ENCODE measurements at places on chromosomes 12 and 14.

DNA sequence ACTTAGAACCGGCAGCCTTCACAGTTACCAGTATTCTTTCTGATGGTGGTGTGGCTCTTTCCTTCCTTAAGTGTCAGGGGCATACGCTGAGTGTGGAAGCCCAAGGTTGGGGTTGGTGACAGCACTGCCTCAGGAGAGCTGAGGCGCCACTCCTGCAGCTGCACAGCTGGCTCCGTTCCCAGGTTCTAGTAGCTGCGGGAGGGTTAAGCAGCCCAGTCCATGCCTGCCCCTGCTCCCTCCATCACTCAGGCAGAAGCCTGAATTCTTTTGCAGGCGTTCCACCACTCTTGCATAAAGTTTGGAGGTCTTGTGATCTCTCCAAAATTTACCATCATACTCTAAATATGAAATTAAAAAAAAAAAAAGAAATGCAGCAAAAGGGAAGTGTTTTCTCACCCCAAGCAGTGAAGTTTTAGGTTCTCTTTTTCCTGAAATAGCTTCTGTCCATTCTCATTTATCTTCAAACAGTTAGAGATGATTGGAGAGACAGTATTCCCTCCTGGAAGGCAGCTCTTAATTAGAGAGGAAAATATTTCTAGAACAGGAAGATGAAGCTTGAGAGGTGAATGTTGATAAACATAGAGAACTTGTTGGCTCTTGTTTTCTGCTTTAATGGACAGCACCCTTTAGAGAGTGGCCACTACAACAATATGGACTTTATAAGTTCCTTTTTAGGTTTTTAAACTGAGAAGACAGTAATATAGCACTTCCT, 136.1 kb downstream of the FGD4 start:
- H3K27ac ChIP-seq: peak overlapping the region; percentile 87
- H3K4me3 ChIP-seq: peak overlapping the region; percentile 10
- no peaks in the 10 kb centered on the region for H3K36me3 ChIP-seq
- peak; percentile 96 for DNase-seq
- H3K4me1 ChIP-seq: peaks cover 57% of the 10 kb centered on the region

GRCh38 chr14:100072783-100073346, 7.6 kb downstream of the EVL start:
- no peaks in the 10 kb centered on the region for H3K27me3 ChIP-seq
- no peak for DNase-seq
- H3K4me1 ChIP-seq: no peaks in the 10 kb centered on the region

DNA sequence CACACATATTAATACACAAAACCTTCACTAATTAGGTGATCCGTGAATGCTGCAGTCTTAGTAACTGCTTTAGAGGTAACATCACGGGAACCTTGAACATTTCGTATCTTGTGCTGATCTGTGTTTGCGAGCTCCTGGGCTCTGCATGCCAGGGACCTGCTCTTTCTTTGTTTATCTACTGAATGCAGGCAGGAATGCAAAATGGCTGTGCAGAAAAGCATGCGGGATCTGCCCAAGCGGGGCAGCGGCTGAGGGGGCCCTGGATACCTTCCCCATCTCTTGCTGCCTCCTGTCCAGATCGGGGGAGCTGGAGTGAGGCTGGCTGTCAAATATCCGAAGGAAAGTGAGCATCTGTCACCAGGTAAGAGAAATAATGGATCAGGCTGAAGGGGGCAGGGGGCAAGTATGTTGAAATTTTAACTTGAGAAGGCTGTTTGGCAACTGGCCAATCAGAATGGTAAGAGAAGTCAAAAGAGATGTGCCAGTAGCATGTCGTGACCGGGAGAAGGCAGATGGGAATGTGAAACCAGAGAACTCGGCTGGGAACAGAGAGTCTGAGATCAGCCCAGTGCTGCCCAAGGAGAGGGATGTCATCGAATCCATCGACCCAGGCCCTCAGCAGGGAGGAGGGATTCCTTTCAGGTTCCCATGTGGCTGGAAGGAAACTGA, 191.4 kb downstream of the TTC7B start:
- peaks cover 21% of the 10 kb centered on the region for H3K4me1 ChIP-seq
- no peaks in the 10 kb centered on the region for H3K36me3 ChIP-seq
- no peak for DNase-seq
- no peak overlapping the region for H3K4me3 ChIP-seq
- peak overlapping the region; percentile 3 for H3K27ac ChIP-seq

GRCh38 chr14:97296176-97296575, 499.0 kb downstream of the VRK1 start:
- H3K4me1 ChIP-seq: no peaks in the 10 kb centered on the region
- no peaks in the 10 kb centered on the region for H3K27me3 ChIP-seq
- H3K36me3 ChIP-seq: no peaks in the 10 kb centered on the region
- H3K4me3 ChIP-seq: no peak overlapping the region

GRCh38 chr12:27615331-27615891, 80.8 kb upstream of the REP15 start:
- H3K27ac ChIP-seq: no peak overlapping the region
- no peaks in the 10 kb centered on the region for H3K27me3 ChIP-seq
- H3K4me1 ChIP-seq: peaks cover 15% of the 10 kb centered on the region
- no peak for DNase-seq

- H3K4me1 ChIP-seq: no peaks in the 10 kb centered on the region
- H3K27ac ChIP-seq: no peak overlapping the region
- H3K36me3 ChIP-seq: no peaks in the 10 kb centered on the region
- no peaks in the 10 kb centered on the region for H3K27me3 ChIP-seq
- DNase-seq: no peak
- no peak overlapping the region for H3K4me3 ChIP-seq
Measured at GRCh38 chr14:45905672-45906071, 652.7 kb upstream of the MIS18BP1 start.

DNA sequence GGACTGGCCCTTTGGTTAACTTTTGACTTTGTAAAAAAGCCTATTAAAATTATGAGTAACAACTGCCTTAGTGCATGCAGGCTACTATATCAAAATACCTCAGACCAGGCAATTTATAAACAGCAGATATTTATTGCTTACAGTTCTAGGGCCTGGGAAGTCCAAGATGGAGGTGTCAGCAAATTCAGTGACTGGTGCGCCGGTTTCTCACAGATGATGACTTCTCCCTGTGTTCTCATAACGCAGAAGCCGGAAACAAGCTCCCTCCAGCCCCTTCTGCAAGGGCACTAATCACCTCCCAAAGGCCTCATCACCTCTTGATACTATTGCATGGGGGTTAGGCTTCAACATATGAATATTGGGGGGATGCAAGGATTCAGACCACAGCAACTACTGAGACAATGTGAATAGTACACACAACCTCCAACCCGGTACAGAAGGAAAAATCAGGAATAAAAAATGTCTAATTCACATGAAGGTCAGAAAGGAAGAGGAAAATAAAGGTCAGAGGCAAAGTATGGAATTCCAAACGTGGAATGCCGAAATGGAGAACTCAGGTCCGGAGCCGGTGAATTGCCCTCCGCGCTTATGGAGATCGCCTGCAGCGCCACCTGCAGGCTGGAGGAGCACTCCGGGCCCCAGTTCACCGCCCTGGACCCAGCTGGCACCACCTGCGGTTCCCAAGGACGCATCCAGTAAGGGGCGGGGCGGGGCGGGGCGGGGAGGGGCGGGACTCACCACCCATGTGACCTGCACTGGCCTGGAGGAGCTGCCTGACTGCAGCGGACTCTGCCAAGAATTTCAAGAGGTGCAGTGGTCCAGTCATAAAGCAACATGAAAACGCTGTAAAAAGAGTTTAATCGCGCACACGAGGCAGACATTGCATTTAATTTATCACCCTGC, 203.4 kb downstream of the KIF26A start:
- peak; percentile 78 for DNase-seq
- H3K27me3 ChIP-seq: no peaks in the 10 kb centered on the region
- no peaks in the 10 kb centered on the region for H3K36me3 ChIP-seq
- H3K27ac ChIP-seq: no peak overlapping the region
- no peaks in the 10 kb centered on the region for H3K4me1 ChIP-seq
- H3K4me3 ChIP-seq: no peak overlapping the region

GRCh38 chr12:95528431-95528830, 22.8 kb downstream of the USP44 start:
- no peaks in the 10 kb centered on the region for H3K4me1 ChIP-seq
- no peak for DNase-seq
- H3K4me3 ChIP-seq: no peak overlapping the region
- no peaks in the 10 kb centered on the region for H3K36me3 ChIP-seq
- H3K27me3 ChIP-seq: no peaks in the 10 kb centered on the region

GRCh38 chr12:54277823-54278276, 2.1 kb downstream of the CBX5 start:
- no peaks in the 10 kb centered on the region for H3K27me3 ChIP-seq
- H3K27ac ChIP-seq: no peak overlapping the region
- peaks cover 5% of the 10 kb centered on the region for H3K36me3 ChIP-seq
- peaks cover 39% of the 10 kb centered on the region for H3K4me1 ChIP-seq

GRCh38 chr12:12442548-12443071, 85.7 kb downstream of the BORCS5 start:
- H3K27ac ChIP-seq: peak overlapping the region; percentile 36
- no peaks in the 10 kb centered on the region for H3K36me3 ChIP-seq
- no peaks in the 10 kb centered on the region for H3K27me3 ChIP-seq
- no peak overlapping the region for H3K4me3 ChIP-seq
- H3K4me1 ChIP-seq: peaks cover 33% of the 10 kb centered on the region

DNA sequence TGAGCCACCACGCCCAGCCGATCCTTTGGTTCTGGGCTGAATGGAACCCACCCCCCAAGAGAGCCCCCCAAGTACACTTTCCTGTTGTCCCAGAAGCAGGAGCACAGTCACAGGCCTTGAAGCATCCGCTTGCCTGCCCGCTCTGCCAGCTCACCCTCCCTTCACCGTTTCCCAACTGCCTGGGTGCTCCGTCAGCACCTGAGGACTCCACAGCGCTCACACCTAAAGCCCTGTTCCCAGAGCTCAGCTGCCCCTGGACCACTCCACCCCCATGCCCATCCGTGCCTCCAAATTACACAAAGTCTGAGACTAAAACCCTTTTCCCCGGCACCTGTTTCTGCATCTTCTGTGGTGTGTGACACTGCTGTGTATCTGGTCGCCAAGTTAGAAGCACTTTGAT, 44.3 kb upstream of the TRAF3 start:
- no peaks in the 10 kb centered on the region for H3K27me3 ChIP-seq
- no peaks in the 10 kb centered on the region for H3K4me1 ChIP-seq
- H3K27ac ChIP-seq: no peak overlapping the region
- H3K36me3 ChIP-seq: no peaks in the 10 kb centered on the region
- no peak overlapping the region for H3K4me3 ChIP-seq

- no peaks in the 10 kb centered on the region for H3K27me3 ChIP-seq
- peak; percentile 60 for DNase-seq
- peak overlapping the region; percentile 94 for H3K27ac ChIP-seq
- H3K4me3 ChIP-seq: peak overlapping the region; percentile 54
Measured at GRCh38 chr12:21656905-21657325, 727 bp downstream of the LDHB start.

- H3K36me3 ChIP-seq: no peaks in the 10 kb centered on the region
- no peak overlapping the region for H3K27ac ChIP-seq
- H3K4me3 ChIP-seq: no peak overlapping the region
- no peak for DNase-seq
Measured at GRCh38 chr14:69327507-69327906, 67.5 kb downstream of the GALNT16 start.

DNA sequence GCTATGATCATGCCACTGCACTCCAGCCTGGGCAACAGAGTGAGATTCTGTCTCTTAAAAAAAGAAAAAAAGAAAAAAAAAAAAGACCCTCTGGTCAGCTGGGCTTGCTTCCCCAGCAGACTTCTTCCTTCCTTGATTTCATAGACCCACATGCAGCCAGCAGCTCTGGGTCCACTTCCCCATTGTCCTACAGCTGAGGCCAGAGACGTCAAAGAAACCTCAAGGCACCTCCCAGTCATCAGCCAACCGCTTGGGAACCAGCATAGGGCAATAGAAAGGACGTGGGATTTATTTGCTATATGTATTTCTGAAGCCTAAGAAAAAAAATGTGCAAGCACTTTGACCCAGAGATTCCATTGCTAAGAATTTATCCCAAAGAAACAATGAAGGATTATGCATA, 35.4 kb upstream of the SPPL3 start:
- no peak for DNase-seq
- H3K36me3 ChIP-seq: no peaks in the 10 kb centered on the region
- H3K4me3 ChIP-seq: no peak overlapping the region
- no peaks in the 10 kb centered on the region for H3K27me3 ChIP-seq
- H3K27ac ChIP-seq: no peak overlapping the region

GRCh38 chr14:102525219-102525928, 15.8 kb upstream of the ANKRD9 start:
- peak; percentile 55 for DNase-seq
- peak overlapping the region; percentile 41 for H3K4me3 ChIP-seq
- H3K27me3 ChIP-seq: no peaks in the 10 kb centered on the region
- H3K27ac ChIP-seq: peak overlapping the region; percentile 76
- peaks cover 9% of the 10 kb centered on the region for H3K4me1 ChIP-seq
- no peaks in the 10 kb centered on the region for H3K36me3 ChIP-seq

GRCh38 chr12:11615481-11615880, 34.0 kb upstream of the ETV6 start:
- no peak overlapping the region for H3K27ac ChIP-seq
- H3K4me3 ChIP-seq: no peak overlapping the region
- DNase-seq: peak; percentile 19
- H3K4me1 ChIP-seq: no peaks in the 10 kb centered on the region
- H3K36me3 ChIP-seq: no peaks in the 10 kb centered on the region

GRCh38 chr12:12521044-12521485, 41.6 kb downstream of the DUSP16 start:
- H3K27ac ChIP-seq: no peak overlapping the region
- no peak overlapping the region for H3K4me3 ChIP-seq
- no peaks in the 10 kb centered on the region for H3K27me3 ChIP-seq
- no peak for DNase-seq
- no peaks in the 10 kb centered on the region for H3K36me3 ChIP-seq

GRCh38 chr12:102480406-102480805, at the start of gene IGF1:
TSS of gene IGF1 (minus strand) at chr12:102480563. CDS start at chr12:102480381, 182 bp downstream.
- no peak within 1 kb of the TSS for H3K27ac ChIP-seq
- H3K4me3 ChIP-seq: no peak within 1 kb of the TSS

DNA sequence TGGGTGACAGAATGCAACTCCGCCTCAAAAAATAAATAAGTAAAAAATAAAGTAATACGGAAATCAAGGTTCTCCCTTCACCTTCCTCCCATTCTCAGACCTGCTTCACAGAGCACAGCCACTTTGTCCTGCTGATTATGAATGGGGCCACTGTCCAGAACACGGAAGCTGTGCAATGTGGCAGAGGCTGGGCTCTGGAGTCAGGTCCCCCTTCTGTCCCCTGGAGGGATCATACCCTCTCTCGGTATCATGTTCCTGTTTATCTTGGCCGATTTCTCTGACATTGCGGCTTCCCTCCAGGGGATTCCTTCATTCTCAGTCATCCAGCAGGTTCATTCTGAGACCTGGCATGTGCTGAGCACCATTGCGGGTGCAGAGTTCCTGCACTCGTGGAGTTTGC, 11.3 kb downstream of the PPP2R5C start:
- H3K36me3 ChIP-seq: no peaks in the 10 kb centered on the region
- peak overlapping the region; percentile 40 for H3K27ac ChIP-seq
- no peaks in the 10 kb centered on the region for H3K27me3 ChIP-seq
- peak; percentile 56 for DNase-seq
- H3K4me1 ChIP-seq: peaks cover 14% of the 10 kb centered on the region
- H3K4me3 ChIP-seq: no peak overlapping the region

DNA sequence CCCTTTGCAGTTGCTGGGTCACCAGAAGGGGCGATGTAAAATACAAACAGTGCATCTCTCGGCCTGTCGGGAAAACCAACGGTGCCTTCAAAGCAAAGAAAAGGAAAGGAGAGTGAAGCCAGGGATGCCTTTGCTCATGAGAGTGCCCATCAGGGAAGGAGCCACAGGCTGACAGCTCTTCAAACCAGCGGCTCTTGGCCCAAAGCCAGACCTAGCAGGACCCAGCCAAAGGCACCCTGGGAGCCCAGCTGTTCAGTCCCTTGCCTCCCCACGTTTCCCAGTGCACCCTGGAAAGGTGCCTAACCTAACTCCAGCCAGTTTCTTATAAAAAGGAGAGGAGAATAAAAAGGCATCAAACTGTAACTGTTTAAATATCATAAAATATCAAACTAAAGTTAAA, 29.2 kb downstream of the PRMT8 start:
- no peaks in the 10 kb centered on the region for H3K27me3 ChIP-seq
- no peak overlapping the region for H3K4me3 ChIP-seq
- no peaks in the 10 kb centered on the region for H3K36me3 ChIP-seq
- DNase-seq: peak; percentile 72
- H3K4me1 ChIP-seq: peaks cover 12% of the 10 kb centered on the region
- H3K27ac ChIP-seq: no peak overlapping the region
